Activated T-helper 2 cell treated with anti-CD3 and anti-CD28 coated beads, Interferon-gamma antibody, Interleukin-2, Interleukin-4, amounts not matched to agents 10 μg/mL and 5 μg/mL and 100 μg/mL, durations not matched to agents 14 hours and 24 hours and 36 hours (primary cell): ENCODE measurements at places on chromosomes 5 and 9. TPM values are rescaled to one million over a fixed set of nuclear protein-coding genes. Genes with fewer than 3 reads are reported as not detected.
A peak's percentile ranks its signal among the peaks of the same experiment; 100 is the strongest.

The LCN12 gene
- 2.0 and 2.1 TPM in 2 replicates for total RNA-seq

GRCh38 chr5:36457511-36458270 lies 148.7 kb upstream of the SLC1A3 start:
- H3K27me3 ChIP-seq: peaks cover 4% of the 10 kb centered on the region
- no peak overlapping the region for H3K27ac ChIP-seq
- H3K36me3 ChIP-seq: no peaks in the 10 kb centered on the region
- H3K4me1 ChIP-seq: peaks cover 2% of the 10 kb centered on the region
- DNase-seq: no peak

- DNase-seq: no peak
- no peak overlapping the region for H3K4me3 ChIP-seq
- H3K27ac ChIP-seq: no peak overlapping the region
- H3K27me3 ChIP-seq: no peaks in the 10 kb centered on the region
- peaks cover 5% of the 10 kb centered on the region for H3K4me1 ChIP-seq
Measured at GRCh38 chr5:152400846-152401245, 4.2 kb downstream of the NMUR2 start.

DNA sequence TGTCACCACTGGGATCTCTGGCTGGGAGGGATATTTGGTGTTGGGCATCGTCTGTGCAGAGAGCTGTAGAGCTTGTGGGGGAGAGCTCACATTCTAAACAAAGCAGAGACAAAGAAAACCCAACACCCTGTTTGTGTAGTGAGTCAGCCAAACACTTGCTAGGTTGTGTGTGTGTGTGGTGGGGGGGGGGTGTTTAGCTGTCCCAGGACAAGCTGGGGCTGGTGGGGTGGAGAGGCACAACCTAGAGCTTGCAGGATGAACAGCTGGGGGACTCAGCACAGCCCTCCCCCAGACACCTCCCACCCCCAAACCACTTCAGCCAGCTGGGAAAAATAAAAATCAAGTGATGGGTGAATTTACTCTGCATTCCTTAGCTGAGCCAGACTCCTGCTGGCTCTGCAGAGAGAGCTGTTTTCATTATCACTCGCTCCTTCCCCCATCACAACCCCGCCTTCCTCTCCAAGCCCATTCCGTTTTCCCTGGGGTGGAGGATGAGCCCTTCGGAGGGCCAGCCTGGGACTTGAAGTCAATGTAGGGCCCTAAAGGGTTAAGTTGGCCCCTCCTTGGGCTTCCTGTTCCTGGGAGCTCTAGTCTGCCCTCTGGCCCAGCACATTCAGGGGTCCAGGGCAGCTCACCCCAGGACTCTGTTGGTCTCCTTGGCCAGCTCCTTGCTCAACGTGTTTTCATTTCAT lies 2.6 kb downstream of the OLFML2A start:
- H3K27me3 ChIP-seq: peaks cover 27% of the 10 kb centered on the region
- H3K4me3 ChIP-seq: no peak overlapping the region
- DNase-seq: peak; percentile 6
- H3K4me1 ChIP-seq: peaks cover 8% of the 10 kb centered on the region

DNA sequence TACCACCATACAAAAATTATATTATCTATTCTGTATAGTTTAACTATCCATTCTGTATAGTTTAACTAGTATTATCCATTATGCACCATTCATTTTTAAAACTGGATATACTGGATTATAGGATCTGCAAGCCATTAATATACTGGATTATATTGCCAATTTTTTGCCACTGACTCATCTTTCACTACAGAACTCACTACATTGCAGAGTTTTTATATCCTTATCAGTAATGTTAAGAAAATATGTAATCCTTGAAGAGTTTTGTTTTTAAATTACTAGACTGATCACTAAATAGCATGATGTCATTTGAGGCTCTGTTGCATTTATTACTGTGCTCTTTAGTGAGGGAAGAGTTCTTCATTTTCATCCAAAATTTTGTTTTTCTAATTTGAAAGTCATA lies 109.8 kb upstream of the SNX2 start:
- H3K27me3 ChIP-seq: peaks cover 1% of the 10 kb centered on the region
- H3K4me1 ChIP-seq: no peaks in the 10 kb centered on the region
- no peaks in the 10 kb centered on the region for H3K36me3 ChIP-seq
- no peak overlapping the region for H3K4me3 ChIP-seq
- no peak overlapping the region for H3K27ac ChIP-seq

The RNF183 gene
- total RNA-seq: 0.30 TPM in 1 of 2 replicates, not detected in the other

DNA sequence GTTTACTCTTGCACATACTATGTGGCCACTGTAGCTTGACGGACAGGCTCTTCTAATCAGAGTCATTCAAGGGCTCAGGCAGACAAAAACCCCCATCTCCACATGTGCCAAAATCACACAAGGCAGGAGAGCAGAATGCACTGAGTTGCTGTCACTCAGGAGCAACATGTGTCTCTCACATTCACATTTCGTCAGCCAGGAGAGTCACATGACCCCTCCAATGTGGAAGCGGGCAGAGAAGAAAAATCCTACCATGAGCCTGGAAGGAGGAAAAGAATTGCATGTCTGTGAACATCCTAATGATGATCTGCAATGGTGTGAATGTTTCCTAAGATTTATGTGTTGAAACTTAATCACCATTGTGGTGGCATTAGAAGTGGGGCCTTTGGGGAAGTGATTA lies 69.9 kb upstream of the MSX2 start:
- no peak overlapping the region for H3K27ac ChIP-seq
- no peaks in the 10 kb centered on the region for H3K27me3 ChIP-seq
- no peaks in the 10 kb centered on the region for H3K4me1 ChIP-seq
- no peaks in the 10 kb centered on the region for H3K36me3 ChIP-seq
- no peak overlapping the region for H3K4me3 ChIP-seq
- no peak for DNase-seq

- peaks cover 7% of the 10 kb centered on the region for H3K36me3 ChIP-seq
- peaks cover 4% of the 10 kb centered on the region for H3K27me3 ChIP-seq
- no peak overlapping the region for H3K4me3 ChIP-seq
- H3K4me1 ChIP-seq: peaks cover 36% of the 10 kb centered on the region
- no peak for DNase-seq
Measured at GRCh38 chr5:67223211-67223610, 26.6 kb upstream of the CD180 start.

DNA sequence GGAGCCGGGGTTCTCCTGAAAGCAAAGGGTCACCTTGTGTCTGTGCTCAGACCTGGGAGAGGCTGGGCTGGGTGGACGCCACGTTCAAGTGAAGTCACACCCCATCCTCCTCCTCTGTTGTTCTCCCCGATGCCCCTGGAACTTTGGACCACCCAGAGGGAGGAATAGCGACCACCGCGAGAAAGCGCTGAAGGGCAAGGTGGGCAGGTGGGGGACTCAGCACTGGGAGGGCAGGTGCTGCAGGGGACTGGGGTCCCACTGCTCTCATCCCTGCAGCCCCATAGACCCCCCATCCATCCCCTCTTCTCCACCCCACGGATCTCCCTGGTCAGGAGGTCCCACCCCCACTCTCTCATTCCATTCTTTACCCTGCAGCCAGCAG lies 48.8 kb upstream of the COL5A1 start:
- no peak overlapping the region for H3K4me3 ChIP-seq
- no peak for DNase-seq
- no peaks in the 10 kb centered on the region for H3K27me3 ChIP-seq
- no peak overlapping the region for H3K27ac ChIP-seq
- H3K36me3 ChIP-seq: no peaks in the 10 kb centered on the region

GRCh38 chr9:110161940-110162339 lies 46.0 kb downstream of the C9orf152 start:
- H3K4me3 ChIP-seq: peak overlapping the region; percentile 26
- peak overlapping the region; percentile 42 for H3K27ac ChIP-seq
- H3K4me1 ChIP-seq: peaks cover 72% of the 10 kb centered on the region
- H3K36me3 ChIP-seq: peaks cover 68% of the 10 kb centered on the region
- H3K27me3 ChIP-seq: no peaks in the 10 kb centered on the region

The PCDHGA8 gene
- total RNA-seq: 0.07 and 0.23 TPM in 2 replicates
